Epithelial cell of esophagus (primary cell): ENCODE measurements at places on chromosomes 4 and X.

DNA sequence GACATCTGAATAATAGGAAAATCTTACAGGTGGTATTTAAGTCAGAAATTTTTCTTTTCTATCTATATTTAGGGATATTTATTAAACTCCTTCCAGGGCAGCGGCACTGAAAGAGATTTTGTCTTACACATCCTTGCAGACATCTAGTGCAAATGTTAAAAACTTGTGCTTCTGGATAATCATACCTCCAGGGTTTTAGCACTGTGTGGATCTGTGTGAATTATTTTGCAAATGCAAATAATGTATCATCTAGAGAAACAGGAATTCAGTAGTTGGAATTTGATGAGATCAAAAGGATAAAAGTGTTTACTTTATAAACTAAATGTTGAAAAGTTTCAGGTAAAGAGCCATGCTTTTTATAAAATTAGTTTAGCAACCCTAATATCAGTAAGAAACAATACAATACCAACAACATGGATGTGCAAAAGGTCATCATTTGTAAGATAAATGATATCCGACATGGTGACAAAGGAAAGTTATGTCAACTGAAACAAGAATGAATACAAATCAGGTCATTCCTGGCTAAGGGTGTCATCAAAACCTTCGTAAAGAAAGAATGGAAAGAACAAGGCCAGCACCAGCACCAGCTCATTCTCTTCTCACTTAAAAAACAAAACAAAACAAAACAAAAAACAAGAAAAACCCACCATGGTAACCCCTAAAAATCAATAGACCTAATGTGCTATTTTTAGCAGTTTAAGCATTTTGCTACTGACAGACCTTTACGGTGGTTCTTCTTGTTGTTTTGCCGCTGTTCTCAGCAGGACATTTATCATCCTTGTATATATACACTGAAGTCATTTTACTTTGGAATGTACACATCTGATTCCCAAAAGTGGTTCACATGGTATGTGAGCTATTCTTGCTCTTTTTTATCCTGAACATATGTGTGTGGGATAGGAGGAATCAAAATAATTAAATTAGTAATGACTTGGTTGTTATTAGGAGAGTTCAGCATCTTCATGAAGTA is 219.7 kb upstream of the NDST3 start:
- no peak for DNase-seq

DNA sequence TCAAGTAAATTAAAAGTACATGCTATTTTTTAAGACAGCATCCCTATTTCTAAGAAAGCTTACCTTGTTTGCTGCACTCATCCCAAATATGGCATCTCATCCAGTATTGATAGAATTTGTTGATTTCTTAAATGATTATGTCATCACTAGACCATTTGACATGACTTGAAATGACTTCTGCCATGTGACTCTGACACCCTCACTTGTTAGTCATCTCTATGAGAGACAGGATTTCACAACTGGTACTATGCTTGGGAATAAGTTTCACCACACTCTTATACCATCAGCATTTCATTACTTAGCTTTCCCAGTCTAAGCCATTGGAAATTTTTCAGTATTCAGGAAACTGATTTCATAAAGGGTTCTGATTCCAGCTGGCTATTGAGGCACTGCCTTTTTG is 55.3 kb downstream of the TMPRSS11F start:
- DNase-seq = peak; percentile 95

DNA sequence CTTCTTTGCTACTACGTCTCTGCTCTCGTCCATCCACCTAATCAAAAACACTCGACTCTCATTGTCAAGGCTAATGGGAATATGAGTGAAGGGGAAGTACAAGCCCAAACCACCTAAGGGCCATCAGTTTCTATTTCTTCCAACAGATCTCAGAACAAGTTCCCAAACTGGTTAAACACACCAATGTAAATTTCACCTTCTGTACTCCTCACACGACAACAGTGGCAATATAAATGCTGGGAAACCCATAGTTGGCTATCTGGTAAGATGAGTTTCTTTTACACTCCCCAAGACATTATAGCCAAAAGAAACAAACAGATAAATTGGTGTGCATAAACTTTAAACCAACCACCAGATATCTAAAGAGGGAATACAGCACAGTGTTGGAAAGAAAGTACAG is 21.9 kb downstream of the ACSL1 start:
- DNase-seq = peak; percentile 21

DNA sequence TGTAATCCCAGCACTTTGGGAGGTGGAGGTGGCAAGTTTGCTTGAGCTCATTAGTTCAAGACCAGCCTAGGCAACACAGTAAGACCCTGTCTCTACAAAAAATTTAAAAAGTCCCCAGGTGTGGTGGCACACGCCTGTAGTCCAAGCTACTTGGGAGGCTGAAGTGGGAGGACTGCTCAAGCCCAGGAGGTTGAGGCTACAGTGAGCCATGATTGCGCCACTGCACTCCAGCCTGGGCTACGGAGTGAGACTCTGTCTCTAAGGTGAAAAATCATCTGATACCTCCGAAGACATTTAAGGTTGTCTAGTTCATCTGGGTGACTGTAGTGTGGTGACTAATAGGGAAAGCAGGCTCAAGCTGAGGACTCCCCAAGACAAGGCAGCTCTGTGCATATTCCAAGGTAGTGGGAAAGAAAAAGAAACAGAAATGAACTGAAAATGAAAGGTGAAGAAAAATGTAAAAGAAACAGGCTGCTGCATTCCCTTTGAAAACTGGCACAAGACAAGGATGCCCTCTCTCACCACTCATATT is 23.3 kb downstream of the FRYL start:
- peak; percentile 83 for DNase-seq

DNA sequence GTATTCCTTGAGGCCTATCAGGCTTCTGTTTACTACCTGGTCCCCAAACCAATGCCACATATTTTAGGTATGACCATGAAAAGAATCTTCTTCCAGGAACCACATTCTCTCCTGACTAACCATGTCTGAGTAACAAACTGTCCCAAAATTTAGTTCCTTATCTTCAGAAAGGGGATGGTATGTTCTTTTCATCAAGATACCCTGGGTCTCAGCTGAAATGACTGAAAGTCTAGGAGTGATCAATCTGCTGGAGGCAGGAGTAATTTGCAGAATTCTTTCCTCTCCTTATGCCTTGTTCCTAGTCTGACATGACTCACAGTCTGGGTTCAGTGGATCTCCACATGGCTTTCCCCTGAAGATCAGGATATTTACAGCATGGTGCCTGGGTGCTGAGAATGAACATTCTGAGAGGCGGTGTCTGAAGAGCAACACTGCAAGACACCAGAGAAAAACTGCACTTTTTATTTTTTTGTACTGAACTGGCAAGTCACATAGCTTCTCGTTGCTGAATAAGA is 665.5 kb downstream of the TLL1 start:
- DNase-seq = peak; percentile 9
